Right atrium auricular region (tissue), 2 donors: ENCODE measurements at places on chromosomes 5 and 9.

DNA sequence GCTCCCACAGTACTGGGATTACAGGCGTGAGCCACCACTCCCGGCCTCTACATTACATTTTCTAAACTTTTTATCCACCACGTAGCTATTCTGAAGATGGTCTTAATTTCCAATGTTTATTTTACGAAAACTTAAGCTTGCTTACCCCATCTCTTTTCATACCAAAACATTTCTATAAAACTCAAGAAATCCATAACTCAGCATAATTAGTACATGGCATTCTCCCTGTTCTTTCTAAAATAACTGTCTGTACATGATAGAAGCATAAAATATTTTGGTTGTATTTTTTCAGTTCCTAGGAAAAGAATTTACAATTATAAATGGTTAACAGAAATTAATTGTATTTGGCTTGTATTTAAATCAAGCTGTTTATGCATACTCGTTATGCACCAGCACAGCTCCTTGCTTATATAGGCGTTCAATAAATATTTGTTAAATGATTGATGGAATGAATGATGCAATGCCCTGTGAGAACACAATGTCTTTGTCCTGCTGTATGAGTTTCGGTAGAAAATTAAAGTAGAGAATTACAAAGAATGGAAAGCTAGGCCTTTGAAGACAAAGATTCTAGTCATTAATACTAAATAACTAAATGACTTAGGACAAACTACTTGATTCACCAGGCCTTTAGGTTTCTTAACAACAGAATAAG lies 384.2 kb downstream of the EFNA5 start:
- H3K4me1 ChIP-seq = no peaks in the 10 kb centered on the region
- no peak overlapping the region for H3K27ac ChIP-seq
- H3K4me3 ChIP-seq = no peak overlapping the region
- H3K27me3 ChIP-seq = no peaks in the 10 kb centered on the region
- no peak for DNase-seq

DNA sequence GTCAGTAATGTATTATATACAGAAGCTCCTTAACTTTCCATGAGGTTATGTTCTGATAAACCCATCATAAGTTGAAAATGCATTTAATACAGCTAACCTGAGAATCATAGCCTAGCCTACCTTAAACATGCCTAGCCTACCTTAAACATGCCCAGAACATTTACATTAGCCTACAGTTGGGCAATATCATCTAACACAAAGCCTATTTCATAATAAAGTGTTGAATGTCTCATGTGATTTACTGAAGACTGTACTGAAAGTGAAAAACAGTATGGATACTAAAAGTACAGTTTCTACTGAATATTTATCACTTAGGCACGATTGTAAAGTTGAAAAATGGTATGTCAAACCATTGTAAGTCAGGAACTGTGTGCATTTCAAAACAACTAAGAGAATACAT lies 1.6 kb downstream of the GM2A start:
- DNase-seq = no peak
- H3K36me3 ChIP-seq = no peaks in the 10 kb centered on the region
- no peaks in the 10 kb centered on the region for H3K27me3 ChIP-seq

- no peaks in the 10 kb centered on the region for H3K27me3 ChIP-seq
- H3K36me3 ChIP-seq = no peaks in the 10 kb centered on the region
- H3K27ac ChIP-seq = no peak overlapping the region
- no peak for DNase-seq
- no peaks in the 10 kb centered on the region for H3K4me1 ChIP-seq
These were observed 58.1 kb downstream of the DMRT1 start for GRCh38 chr9:899440-900184.

GRCh38 chr9:134591573-134591981 lies 50.0 kb upstream of the COL5A1 start:
- no peaks in the 10 kb centered on the region for H3K27me3 ChIP-seq
- DNase-seq = peak; percentile 56
- peaks cover 14% of the 10 kb centered on the region for H3K4me1 ChIP-seq
- H3K36me3 ChIP-seq = no peaks in the 10 kb centered on the region

GRCh38 chr5:146671561-146672295 lies 155.7 kb upstream of the GPR151 start:
- no peaks in the 10 kb centered on the region for H3K4me1 ChIP-seq
- no peak overlapping the region for H3K4me3 ChIP-seq
- no peaks in the 10 kb centered on the region for H3K36me3 ChIP-seq
- no peak for DNase-seq
